ENCODE measurements at places on chromosomes 4 and X.

- peak; percentile 48 for DNase-seq
These were observed 42.1 kb downstream of the WDFY3 start for GRCh38 chr4:84924434-84924833.

GRCh38 chrX:15314472-15314871 is 968 bp downstream of the ASB11 start:
- DNase-seq: no peak

- no peak for DNase-seq
These were observed 3.0 kb upstream of the NDP start for GRCh38 chrX:43976205-43976604.

- DNase-seq: no peak
These were observed 824 bp downstream of the LRPAP1 start for GRCh38 chr4:3531318-3531878.

DNA sequence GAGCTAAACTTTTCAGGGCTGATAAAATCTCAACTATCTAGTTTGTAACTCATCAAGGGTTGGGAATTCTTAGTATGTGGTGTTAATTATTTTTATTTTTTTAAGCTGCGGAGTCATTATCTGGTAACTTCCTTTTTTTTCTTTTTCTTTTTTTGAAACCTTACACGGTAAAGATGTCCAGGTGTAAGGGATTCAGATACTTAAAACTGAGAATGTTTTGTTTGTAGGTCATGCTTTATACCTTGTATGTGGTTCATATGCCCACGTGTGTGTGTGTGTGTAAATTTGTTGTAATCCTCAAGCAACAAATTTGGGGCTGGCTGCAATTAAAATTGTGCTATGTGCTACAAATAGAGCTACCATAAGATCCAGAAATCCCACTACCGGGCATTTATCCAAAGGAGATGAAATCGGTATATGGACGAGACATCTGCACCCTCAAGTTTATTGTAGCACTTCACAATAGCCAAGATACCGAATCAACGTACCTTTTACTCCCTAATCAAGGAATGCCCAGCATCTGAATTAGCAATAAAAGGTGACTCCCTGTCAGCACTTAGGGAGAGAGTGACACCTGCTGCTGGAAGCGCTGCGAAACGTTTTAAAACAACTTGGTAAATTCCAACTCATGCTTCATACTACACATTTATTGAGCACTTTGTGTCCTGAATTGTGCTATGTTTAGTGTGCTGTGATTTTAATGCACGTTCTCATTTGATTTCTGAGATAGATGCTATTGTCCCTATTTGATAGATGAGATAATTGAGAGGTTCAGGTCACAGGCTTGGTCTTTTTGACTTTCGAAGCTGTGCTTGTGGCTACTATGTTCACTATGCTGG is 16.1 kb downstream of the MSMO1 start:
- no peak for DNase-seq

DNA sequence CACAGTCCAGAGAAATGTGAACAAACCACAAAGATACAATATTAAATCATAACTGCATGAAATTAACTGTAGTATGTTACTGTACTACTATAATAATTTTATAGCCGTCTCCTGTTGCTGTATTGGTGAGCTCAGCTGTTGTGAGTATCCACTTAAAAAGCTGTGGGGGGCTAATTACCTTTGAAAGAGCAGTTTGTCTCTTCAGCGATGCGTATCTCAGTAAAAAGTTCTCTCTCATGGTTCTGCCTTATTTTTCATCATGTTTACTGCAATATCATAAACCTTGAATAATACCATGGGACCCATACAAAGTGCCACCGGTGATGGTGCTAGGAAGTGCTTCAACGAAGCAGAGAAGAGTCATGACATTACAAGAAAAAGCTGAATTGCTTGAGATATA is 8.4 kb upstream of the MSMO1 start:
- no peak for DNase-seq

- DNase-seq: no peak
These were observed 63.6 kb downstream of the SLC7A11 start for GRCh38 chr4:138178566-138178965.

DNA sequence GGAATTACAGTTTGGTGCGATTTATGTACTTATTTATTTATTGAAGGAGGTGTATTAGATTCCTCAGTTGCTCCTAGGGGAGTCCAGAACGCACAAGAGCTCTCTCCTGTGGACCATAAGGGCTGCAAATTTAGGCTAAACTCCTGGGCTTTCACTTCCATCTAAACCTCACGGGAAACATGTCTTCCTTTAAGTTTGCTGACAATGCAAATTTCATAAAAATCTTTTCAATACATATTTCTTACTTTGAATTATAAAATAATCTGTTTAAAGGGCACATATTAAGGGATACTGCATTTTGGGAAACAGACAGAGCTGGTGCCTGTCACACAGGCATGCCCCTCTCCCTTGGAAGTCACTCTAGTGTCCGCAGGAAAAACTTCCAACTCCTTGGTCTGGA is 438.0 kb upstream of the CPEB2 start:
- DNase-seq: no peak

DNA sequence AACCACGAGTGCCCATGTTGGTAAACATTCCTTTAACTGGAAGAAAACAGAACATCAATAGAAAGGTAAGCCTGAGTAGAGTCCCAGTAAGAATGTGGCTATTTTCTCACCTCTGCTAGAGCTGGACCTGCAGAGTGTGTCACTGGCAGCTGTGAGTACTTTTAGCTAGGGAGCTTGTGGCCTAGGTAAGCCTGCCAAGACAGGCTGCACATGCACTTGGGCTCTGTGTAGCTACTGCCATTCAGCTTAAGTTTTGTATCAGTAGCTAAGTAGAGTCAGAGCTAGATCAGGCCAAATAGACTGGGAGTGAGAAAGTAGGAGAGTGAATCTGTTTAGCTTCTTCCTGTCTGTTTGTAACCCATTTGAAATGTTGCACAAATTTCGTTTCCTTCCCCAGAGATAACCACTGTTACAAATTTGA is 35.3 kb downstream of the RBPJ start:
- DNase-seq: no peak

DNA sequence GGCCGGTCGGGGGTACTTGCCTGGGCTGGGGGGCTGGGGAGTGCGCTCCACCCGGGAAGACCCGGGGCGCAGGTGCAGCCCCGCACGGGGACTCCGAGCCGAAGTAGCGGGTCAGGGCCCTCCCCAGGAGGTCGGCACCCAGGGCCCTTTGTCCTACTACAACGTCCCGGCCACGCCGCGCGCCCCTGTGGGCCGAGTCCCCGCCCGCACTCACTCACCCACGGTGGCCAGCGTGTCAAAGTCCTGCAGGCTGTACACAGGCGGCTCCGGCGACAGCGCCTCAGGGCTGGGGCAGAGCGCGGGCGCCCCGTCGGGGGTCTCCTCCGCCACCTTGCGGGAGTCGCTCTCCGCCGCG is 602 bp downstream of the PRKX start:
- no peak for DNase-seq

- no peak for DNase-seq
These were observed 1382.2 kb downstream of the PCDH18 start for GRCh38 chr4:136150046-136150445.

DNA sequence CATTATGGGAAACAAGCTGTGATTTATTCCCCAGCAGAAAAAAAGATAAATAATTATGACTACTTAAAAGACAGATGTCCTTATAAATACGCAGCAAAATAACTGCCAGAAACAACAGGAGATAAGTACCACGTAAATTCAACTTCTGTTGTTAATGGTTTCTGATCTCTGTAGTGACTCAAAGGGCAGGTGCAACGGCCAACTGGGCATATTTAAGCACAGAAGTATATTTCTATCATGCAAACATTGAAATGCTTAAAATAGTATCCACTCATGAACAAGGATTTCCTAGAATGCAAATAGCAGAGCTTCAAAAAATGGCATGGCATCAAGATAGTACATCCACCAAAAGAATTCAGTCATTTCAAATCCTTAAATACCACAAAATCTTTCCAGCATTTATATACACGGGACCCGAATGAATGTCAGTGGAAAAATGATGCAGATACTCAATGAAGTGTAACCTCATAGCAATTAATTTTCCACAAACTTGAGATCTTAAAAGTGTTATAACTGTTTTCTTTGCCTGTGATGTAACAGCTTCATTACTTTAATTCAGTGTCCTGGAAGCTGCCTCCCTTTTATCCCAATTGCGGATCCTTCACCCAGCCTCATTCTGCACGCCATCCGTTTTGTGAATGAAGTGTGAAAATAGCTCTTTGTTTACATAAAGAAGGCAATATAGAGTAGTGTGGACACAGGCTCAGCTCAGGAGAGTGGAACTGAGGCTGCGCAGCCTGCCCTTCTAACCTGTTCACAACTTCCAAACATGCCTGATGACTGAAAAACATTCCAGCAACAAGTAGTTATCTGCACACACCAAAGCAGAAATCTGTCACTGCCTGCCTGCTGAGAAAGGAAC is 10.2 kb downstream of the PDGFC start:
- no peak for DNase-seq

GRCh38 chr4:48361012-48361400 is 19.7 kb downstream of the SLAIN2 start:
- no peak for DNase-seq

DNA sequence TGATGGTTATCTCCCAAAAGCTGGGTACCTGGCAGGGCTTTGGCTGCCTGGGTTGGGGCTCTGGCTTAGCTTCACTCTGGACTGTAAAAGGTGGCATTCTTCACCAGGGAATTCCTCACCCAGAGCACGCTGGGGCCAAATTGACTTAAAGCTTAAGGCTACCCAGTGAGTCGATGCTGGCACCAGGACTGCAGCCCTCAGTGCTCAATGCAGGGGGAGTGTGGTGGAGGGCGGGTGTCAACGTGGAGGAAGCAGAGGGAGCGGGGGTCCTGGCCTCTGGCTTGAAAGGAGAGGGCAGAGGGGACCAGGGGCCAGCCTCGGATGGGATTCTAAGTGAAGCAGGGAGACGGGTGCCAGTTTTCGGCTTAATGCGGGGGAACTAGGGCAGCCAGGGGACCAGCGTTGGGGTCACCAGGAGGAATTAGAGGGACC is 446 bp upstream of the FAM50A start:
- DNase-seq: no peak

GRCh38 chrX:52341493-52341892 is 27.3 kb upstream of the XAGE2 start:
- DNase-seq: no peak

DNA sequence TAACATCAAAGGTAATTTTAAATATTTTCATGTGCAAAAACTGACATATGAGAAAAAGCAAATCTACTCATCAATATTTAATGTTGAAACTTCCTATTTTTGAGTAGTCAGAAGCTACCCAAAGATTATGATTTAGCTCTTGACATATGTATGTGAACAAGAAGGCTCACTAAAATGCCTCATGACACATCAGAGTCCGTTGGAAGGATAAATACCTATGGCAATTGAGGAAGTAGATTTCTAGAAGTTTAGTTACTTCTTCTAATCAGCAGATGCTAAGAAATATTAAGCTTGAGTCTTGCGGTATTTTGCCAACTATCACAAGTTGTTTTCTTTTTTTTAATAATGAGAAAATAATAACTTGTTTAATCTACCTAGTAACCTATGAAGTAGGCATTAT is 55.3 kb downstream of the MSL3 start:
- no peak for DNase-seq

DNA sequence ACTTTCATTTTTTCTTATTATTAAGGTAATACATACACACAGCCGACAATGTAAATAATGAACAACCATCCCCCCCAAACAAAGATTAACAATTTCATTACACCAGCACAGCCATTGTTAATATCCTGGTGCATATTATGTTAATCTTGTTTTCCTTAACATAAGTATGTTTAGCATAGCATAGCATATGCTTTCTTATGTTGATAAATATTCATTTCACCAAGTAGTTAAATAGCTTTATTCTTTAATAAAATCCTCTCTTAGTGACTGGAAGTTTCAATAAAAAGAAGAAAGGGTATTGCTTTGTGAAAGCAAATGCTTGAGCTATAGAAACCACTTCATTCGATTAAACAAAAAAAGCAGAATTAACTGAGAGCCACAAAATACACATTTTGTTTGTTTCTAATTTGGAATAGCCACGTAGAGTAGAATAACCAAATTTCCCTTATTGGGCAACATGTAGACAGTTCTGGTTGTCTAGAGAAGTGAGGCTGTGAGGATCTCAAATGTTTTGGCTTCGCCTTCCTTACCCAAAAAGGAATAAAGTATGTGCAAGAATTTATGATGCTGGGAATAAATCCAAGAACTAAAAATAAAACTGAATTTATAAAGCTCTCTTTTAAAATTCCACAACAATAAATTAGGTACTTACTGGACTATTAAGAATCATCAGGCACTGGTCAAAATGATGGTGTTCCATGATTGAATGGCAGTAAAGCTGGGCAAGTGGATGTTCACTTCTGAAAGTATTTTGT is 118.0 kb downstream of the PDE5A start:
- no peak for DNase-seq

DNA sequence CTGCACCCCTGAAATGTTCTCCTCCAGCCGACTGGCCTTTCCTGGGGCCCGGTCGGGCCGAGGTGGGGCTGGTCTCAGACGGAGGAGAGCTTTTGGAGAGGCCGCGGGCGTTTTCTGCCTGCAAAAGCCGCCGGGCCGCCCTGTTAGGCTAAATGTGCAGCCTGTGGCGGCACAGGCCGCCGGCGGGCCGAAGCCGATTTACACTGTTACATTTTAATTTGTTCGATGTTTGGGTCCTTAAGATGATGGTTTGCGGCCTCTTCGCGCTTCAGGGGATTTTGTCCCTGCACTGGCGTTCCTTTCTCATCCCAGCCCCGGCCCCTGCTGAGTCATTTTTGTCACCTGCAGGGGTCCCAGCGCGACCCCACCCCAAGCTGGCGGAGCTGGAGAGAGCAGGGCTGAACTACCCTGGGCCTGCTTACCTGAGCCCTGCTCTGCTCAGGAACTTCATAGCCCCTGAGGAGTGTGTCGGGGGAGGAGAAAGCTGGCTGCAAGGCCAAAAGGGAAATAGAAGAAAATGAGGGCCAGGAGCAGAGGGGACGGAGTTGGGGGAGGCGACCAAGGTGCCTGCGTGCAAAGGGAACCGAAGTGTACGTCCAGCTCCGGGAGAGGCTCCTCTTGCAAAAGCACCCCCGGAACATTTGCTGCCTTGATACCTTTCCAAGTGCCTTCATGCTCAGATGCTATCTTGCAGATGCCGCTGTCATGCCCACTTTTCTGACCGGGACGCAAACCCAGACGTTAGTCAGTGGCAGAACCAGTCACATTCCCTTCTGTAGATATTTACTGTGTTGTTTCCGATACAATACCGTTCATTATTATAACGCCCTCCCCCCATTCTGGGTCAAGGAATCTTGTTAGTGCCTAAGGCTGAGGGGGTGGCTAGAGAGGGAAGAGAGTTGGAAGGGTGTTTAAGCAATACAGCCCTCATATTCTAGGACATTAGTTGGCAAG is 977 bp upstream of the RBBP7 start:
- DNase-seq: no peak

Data from NCI-H524 treated with DMSO at 0.1 percent for 48 hours (cell line).